Mesenchymal stem cell (in vitro differentiated cells and primary cell): ENCODE measurements at places on chromosomes 16 and 17.
A peak's percentile ranks its signal among the peaks of the same experiment; 100 is the strongest.

GRCh38 chr16:58148099-58148498, 18.9 kb upstream of the CFAP20 start:
- DNase-seq, result no peak

- no peak for DNase-seq
Measured at GRCh38 chr16:2237493-2238149, 1.4 kb downstream of the DNASE1L2 start.

- no peak for DNase-seq
Measured at GRCh38 chr16:71576971-71577370, at the start of gene TAT. Gene TAT (minus strand): TSS chr16:71577092. CDS start chr16:71576415, 677 bp downstream.

DNA sequence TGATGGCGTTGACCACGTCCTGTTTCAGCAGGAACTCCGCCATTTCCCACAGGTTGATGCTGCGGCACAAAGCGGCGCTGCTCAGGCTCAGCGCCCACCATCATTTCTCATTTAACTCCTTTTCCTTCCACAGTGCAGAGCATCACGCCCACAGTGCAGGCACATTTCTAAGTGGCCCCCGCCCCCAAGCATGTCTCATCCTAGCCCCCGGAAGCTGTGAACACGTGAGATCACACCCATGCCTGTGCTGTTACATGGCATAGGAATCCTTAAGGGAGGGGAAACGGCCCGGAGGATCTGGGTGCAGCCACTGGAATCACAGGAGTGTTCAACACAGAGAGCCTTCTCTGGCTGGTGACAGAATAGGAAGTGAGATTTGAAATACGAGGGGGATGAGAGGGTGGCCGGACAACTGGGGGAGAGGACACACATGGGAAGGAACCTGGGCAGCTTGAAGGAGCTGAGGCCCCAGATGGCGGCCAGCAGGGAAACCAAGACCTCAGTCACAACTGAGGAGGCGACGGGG, 4.7 kb downstream of the NAGPA start:
- DNase-seq, result no peak

DNA sequence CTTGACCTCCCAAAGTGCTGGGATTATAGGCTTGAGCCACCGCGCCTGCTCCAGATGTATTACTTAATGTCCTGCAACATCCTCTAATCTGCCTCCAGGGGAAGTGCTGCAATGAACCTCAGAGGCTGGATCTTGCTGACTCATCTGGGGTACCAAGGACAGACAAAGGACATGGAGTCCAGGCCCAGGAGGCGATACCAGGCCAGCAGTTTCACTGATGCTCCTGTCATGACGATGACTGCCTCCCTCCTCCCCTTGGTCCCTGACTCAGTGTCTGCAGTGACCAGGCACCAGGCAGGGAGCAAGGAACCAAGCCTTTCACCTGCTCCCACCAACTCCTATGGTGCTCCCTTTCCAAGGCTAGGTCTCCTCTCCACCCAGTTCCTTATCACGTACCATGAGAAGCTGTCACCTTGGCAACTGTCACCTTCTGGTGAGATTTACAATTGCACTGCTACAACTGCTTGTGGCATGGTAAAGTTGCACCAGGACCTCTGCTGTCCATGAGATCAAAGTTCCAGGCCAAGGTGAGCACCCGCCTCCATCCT, 21.6 kb upstream of the PHOSPHO1 start:
- peak; percentile 61 for DNase-seq

GRCh38 chr16:87491522-87492290, 1.1 kb downstream of the ZCCHC14 start:
- peak; percentile 57 for DNase-seq

- DNase-seq, result no peak
Measured at GRCh38 chr17:39238311-39238972, 12.7 kb upstream of the STAC2 start.

GRCh38 chr16:10693889-10694288, 841 bp downstream of the TEKT5 start:
- no peak for DNase-seq

- DNase-seq, result no peak
Measured at GRCh38 chr17:52827526-52827925, 669.0 kb upstream of the CA10 start.

DNA sequence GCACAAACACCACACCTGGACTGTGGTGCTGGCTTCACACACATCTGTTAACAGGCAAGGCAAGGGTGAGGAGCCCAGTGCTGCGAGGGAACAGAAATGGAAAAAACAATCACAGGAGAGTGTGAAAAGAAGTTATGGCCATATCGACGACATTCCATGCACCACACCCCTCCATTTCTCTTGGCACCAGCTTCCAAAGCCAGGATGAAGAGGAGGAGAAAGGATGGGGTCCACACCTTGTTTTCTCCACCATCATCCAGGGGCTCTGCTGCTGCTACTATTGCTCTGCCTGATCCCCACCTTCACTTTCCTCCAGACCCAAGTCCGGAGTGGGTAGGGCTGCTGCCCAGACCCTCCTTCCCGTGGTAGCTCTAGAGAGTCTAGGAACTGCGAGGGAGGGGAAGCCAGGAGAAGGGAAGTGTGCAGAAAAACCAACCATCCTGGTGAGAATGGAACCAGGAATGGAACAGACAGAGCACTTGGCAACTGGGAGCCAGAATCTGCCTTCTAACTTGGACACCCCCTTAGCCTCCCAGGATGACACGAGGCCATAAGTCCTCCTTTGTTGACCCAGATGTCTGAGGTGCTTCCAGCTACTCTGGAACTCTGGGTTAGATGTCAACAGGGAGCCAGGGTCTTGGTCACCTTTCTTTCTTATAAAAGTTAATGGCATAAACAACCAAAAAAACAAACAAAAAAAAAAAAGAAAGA, 1.2 kb upstream of the PROCA1 start:
- DNase-seq, result no peak

GRCh38 chr16:61871837-61872777, 164.1 kb downstream of the CDH8 start:
- no peak for DNase-seq

DNA sequence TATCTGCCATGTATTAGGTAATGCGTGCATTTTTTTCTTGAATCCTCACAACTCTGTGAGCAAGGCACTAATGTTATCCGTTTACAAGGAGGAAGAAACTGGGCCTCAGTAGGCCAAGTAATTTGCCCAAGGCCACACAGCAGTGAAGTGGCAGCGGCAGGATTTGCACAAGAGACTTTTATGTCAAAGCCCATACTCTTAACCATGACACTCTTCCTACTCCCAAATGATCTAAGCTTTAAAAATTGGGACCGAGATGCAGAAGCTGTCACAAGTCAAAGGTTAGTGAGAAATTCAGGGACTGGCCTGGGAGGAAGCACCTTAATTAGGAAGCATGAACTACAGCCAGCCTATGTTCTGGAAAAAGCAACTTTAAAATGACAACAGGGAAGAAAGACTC, 10.7 kb downstream of the MAP3K14 start:
- DNase-seq, result no peak

DNA sequence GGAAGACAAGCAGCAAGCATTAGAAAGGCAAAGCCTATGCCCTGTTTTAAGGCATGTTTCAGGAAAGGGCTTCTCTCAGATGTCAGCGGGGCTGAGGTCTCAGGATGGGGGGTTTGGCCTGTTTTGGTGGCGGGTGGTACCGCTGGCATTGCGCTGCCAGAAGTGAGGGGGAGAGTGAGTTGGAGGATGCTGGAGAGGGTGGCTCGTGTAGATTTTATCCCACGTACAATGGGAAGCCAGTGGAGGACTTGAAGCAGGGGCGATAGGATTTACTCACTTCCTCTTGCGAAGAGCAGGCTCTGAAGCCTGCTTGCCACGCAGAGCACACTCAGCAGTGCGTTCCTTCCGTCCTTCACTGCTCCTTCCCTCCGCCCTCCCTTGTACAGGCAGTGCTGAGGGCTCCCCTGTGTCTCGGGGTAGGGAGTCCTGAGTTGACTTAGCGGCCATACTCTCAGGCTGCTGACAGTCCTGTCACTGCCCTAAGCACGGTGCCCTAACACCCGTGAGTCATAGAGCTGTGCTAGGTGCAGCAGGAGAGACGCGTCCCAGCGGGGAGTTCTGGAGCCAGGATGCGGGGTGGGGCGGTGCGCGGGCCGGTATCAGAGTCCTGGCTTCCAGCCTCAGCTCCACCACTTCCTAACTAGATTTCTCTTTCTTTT, 113.1 kb downstream of the SNX29 start:
- DNase-seq, result peak; percentile 81

DNA sequence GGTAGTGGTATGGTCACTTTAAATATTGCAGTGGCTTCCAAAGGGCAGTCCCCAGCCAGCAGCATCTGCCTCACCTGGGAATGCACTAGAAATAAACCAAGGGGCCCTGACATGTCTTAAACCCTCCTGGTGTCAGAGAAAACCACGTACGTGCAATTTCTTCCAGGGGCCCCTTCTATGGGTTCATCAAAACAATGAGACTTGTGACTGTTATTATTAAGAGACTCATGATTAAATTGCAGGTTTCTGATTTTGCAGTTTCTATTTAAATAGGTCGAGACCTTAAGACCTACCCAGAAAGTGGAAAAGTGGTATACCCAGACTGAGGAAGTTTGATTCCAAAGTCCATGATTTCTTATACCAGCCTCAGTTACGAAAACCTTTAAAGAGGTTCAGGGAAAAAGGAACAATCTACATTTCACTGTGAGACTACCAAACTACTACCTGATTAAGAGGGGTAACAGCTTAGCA, 746 bp upstream of the POLG2 start:
- no peak for DNase-seq

- DNase-seq, result peak; percentile 40
Measured at GRCh38 chr16:80931801-80932707, 74.6 kb downstream of the CMC2 start.

- DNase-seq, result no peak
Measured at GRCh38 chr16:31132303-31132979, 3.1 kb downstream of the PRSS8 start.

DNA sequence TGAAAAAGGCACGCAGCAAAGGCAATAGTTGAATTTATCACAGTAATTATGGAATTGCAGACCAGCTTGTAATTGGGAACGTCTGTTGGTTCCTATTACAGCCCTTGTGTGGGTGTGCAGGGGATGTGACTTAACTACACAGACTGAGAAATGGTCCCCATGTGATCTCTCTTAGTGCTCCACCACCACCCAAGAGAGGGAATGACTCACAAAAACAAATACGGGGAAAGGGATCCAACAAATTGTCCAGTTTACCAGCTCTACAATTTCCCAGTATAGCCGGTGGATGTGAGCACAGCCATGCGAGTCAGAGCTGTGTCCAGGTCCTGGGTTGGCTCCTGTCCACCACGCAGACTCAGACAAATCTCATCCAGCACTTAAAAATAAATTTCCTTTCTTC, 337.9 kb downstream of the GRIN2A start:
- no peak for DNase-seq

DNA sequence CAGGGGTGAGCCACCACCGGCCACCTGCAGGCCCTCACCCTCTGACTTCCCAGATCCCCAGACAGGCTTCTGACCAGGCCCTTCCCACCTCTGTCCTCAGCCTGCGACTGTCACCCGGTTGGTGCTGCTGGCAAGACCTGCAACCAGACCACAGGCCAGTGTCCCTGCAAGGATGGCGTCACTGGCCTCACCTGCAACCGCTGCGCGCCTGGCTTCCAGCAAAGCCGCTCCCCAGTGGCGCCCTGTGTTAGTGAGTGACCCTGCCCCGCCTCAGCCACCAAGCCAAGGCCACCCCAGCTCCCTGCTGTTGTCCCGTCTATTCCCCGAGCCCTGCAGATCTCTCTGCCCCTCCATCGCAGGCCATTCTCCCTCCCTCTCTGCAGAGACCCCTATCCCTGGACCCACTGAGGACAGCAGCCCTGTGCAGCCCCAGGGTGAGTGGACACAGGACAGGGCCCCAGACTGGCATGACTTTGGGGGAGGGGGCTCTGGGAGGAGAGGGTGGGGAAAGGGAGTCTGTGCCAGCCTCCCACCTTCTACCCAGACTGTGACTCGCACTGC, 1.9 kb downstream of the NTN3 start:
- no peak for DNase-seq

DNA sequence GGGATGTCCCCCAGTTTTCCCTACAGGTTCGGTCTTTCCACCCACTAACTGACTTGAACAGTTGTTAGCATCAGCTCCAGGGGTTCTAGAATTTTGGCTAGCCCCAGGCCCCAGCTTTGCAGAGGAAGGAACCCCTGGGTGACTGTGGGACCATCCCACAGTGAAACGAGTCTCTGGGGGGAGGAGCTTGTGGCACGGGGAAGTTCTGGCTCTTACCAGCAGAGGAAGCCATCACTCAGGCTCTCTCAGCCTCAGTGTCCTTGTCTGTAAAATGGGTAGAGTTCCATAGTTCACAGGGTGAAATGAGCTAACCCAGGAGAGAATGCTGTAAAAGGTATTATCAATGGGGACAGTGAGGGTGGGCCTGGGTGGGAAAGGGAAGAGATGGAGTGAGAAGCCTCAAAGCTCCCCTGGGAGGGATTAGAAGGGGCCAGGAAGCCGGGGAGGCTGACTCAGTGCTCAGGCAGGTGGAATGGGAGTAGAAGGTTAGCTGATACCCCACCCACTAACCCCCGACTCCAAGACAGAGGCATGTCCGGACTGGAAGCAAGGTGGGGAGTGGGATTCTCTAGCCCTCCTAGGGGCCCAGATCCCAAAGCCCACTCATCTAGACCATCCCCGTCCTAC, 30.9 kb upstream of the CDC42EP4 start:
- DNase-seq, result peak; percentile 68

DNA sequence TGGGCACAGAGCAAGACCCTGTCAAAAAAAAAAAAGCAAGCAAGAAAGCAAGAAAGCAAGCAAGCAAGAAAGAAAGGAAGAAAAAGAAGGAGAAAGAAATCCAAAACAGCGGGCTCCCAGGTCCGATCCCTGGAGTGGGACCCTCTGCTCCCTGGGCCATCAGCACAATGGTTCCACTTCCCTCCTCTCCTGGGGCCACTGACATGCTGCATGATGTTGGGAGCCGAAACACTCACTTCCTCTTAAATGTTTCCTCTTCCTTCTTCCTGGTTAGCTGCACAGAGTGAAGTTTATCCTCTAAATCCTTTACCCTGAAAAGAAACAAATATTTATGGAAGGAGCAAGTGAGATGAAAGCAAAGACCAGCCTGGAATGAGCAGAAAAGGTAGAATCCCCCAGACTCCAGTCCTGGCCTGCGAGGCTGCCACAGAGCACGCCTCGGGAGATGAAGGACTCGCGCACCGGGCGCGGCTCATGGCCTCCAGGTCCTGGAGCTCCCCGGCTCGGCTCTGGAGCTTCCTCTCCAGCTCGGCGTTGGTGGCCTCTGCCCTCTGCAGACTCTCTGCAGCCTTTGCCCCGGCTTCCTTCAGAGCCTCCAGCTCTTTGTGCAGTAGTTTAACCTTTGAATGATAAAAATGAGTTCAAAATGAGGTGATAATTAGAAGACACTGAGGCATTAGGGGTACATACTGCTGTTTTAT, 19.0 kb downstream of the CCDC57 start:
- DNase-seq, result no peak

GRCh38 chr16:19138601-19139000, 24.8 kb downstream of the ITPRIPL2 start:
- peak; percentile 98 for DNase-seq
